ENCODE measurements at places on chromosomes 13 and 19. TPM values are rescaled to one million over a fixed set of nuclear protein-coding genes. Genes with fewer than 3 reads are reported as not detected.

OBI1 gene
- total RNA-seq, result 8.0 TPM

TEX26 gene
- total RNA-seq, result not detected

DMKN gene
- total RNA-seq, result 14.6 TPM

PSG3 gene
- total RNA-seq, result not detected

FXYD1 gene
- total RNA-seq, result 8.8 TPM

- no peak for DNase-seq
Observed at GRCh38 chr19:4541114-4541805, 1.4 kb upstream of the LRG1 start.

DNA sequence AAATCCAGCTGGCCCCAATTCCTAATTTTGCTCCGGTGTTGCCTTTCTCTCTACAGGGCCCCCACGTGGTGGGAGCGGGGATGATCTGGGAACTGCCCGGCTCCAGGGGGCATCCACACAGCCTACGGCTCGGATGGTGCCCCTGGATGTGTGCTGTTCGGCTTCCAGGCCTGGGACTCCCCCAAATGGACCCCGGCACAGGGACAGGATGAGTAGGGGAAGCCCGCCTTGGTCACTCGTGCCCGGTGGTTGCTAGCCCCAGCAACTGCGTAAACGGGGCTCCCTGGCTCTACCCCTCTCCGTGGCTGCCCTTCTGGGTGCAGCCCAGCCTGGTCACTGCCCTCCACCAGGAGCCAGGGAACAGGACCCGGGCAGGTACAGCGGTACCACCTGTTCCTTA is 111.5 kb downstream of the TEX26 start:
- peak; percentile 20 for DNase-seq

DNA sequence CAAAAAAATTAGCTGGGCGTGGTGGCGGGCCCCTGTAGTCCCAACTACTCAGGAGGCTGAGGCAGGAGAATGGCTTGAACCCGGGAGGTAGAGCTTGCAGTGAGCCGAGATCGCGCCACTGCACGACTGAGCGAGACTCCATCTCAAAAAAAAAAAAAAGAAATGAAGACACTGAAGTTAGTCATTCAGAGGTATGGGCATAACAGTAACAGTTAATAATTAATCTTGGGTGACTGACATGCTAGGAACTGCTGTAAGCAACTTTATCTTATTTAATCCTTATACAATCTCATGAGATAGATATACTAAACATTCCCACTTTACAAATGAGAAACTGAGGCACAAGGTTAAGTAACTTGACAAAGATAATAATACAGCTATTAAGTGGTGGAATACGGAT is 4.9 kb downstream of the SKA3 start:
- no peak for DNase-seq

DNA sequence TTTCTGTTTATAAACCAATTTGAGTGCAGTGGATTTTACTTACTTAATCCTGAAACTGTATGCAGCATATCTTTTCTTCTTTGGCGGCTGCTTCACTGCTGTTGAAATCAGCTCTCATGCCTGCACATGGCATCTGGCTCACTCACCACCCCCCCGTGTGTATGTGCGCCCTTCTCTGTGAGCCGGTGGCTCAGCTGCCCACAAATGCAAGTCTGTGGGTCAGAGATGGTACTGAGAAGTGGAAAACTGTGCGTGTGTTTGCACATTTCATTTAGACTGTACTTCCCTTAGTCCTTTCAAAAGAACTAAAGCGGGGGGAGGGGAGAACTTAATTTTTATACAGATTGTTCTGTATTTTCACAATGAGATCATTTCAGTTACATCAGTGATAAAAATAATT is 307.6 kb downstream of the SHISA2 start:
- DNase-seq, result no peak

GRCh38 chr19:14383661-14384555 is 2.7 kb downstream of the ADGRE5 start:
- DNase-seq, result peak; percentile 58

GRCh38 chr13:40402931-40403431 is 263.5 kb downstream of the FOXO1 start:
- no peak for DNase-seq

DNA sequence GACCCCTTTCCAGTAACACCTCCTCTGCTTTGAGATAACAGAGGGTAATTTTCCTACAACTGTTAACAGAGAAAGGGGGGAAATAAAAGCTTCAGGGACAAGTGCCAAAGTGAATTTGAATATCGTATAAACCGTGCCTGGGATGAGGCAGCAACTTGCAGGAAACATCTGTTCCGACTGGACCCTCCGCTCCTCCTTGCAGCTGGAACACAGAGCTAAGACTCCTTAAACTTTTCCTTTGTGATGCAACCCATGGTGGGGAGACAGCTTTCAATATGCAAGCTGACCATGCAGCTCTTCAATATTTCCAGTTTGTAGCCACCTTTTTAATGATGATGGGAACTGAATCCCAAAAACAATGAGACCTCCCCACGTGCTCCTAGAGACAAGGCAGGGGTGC is 432.6 kb downstream of the ZNF536 start:
- no peak for DNase-seq

DNA sequence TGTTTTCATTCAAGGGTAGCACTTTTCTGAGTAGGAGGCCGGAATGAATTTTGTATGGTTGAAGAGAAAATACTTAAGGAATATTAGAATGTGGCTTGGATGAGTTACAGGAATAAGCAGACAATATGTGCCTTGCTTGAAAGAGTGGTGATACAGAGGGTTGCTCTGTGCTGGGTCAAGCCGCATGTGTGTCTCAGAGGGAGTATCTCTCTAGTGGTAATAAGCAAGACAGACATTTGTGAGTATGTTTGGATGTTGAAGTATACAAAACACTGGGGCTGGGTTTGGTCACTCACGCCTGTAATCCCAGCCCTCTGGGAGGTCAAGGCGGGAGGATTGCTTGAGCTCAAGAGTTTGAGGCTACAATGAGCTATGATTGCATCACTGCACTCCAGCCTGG is 103.9 kb downstream of the LMO7 start:
- DNase-seq, result no peak

DNA sequence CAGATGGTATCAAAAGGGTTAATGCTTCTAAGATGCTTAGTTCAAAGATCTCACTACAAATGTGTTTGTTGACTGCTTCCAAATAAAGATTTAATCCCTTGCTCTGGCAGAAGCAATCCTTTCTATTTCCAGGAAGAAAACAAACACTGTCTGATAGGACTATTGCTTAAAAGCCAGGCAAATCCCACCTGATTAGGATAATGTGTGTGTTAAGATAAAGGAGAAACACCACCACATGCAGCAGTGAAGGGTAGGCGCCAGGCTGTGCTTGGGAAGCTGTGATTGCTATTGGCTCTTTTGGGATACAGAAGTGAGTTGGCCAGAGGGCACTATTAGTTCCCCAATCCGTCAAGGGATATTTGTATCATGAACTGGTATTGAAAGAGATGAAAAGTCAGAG is 62.8 kb upstream of the LRCH1 start:
- DNase-seq, result no peak

DNA sequence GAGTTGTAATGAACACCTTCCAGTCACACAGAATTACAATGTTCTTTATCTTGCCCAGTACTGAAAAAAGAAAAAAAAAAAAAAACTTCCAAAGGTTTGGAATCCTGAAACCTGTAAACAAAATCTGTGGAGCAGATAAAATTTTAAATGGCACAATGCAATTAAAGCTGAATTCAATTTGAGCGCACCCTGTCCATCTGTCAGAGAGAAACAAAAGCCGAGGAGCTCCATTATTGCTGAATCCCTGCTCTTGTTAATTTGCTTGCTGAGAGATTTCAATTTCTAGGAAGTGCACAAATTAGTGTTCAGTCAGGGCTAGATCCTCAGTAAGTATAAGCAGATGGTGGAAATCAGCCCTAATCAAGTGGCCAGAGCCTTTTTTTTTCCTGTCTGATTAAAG is 65.2 kb downstream of the DACH1 start:
- no peak for DNase-seq

GRCh38 chr19:48458016-48458415 is 2.6 kb downstream of the KCNJ14 start:
- no peak for DNase-seq

- DNase-seq, result no peak
Observed at GRCh38 chr13:101157261-101157660, 259.0 kb downstream of the NALCN start.

GRCh38 chr13:111394211-111394922 is 73.9 kb downstream of the TEX29 start:
- no peak for DNase-seq

- DNase-seq, result no peak
Observed at GRCh38 chr13:62525652-62526051, 1110.0 kb upstream of the PCDH20 start.

GRCh38 chr19:44371815-44372480 is 15.5 kb upstream of the ZNF112 start:
- DNase-seq, result no peak

DNA sequence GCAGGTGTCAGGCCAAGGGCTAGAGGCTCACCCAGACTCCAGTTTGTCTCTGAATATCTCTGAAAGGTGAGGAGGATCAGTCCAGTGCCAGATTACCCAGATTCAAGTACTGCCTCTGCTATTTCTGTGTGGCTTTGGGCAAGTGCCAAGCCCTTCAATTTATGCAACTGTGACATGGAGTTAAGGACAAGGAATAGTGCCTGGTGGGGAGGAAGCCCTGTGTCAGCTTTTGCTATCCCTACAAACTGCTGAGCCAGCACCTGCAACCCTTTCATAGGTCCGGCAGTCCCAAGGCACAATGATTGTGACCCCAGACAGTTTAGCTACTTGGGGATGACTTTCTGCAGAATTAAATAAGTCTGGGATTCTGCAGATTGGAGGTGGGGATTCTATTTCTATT is 123.0 kb downstream of the KL start:
- DNase-seq, result no peak
